NCI-H226 (cell line): ENCODE measurements at places on chromosomes 11 and 22.

DNA sequence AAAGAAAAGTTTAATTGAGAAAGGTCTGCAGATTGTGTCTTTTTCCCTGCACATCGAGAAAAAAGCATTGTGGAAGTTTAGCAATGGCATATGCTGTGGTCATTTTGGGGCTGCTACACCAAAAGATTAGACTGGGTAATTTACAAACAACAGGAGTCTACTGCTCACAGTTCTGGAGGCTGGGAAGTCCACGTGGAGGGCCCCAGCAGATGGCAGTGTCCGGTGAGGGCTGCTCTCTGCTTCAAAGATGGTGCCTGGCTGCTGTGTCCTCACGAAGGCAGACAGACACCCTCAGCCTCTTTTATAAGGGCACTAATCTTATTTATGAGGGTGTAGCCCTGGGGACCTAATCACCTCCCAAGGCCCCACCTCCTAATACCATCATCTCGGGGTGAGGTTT, 21.1 kb downstream of the PHF21B start:
- no peak for DNase-seq

GRCh38 chr11:26914968-26915367, 78.9 kb upstream of the FIBIN start:
- no peak for DNase-seq

GRCh38 chr11:18588297-18589252, at the start of gene UEVLD:
Gene UEVLD (minus strand): TSS chr11:18588734. CDS start chr11:18588654, 80 bp downstream.
- DNase-seq: peak; percentile 88

- no peak for DNase-seq
Measured at GRCh38 chr11:75050516-75050915, 46.2 kb downstream of the OR2AT4 start.

- DNase-seq: no peak
Measured at GRCh38 chr11:61883947-61884346, 7.4 kb downstream of the FADS3 start.

DNA sequence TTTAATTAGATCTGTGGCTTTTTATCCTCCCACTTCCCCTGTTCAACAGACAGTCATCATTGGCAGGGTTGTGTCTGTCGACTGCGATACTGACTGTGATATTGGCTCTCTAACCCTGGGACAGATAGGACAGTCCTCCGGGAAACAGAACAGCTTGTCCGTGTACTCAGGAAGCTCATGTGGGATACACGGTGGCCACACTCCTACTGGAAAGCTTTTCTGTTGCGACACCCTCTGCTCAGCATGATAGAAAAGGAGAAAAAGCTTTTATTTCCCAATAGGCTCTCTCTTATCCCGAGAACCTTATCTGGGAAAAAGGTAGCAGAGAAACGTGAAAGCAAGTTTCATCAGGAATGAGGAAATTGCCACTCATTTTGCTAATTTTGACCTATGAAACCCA, 60.4 kb upstream of the HSPA8 start:
- DNase-seq: peak; percentile 69

- DNase-seq: no peak
Measured at GRCh38 chr22:24028533-24028932, 17.4 kb downstream of the CABIN1 start.

DNA sequence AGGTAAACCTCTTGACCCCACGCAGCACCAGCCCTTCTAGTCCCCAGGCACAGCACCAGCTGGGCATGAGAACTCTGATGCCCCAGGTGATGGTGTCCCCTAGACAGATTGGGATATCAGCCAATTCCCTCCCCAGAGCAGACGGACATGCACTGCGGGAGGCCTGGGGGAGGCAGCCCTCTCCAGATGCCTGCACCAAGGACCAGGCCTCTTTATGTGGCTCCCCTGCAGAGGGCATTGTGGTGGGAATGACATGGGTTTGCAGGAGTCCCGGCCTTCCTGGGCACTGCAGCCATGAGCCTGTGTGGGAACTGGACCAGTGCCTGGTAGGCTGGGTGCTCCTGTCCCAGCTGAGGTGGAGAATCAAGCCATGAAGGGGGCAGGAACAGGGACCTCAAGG, 25.9 kb downstream of the PPM1F start:
- DNase-seq: no peak

- no peak for DNase-seq
Measured at GRCh38 chr11:125256541-125257189, 92.1 kb downstream of the PKNOX2 start.

GRCh38 chr22:30485362-30485988, 13.7 kb upstream of the SEC14L3 start:
- no peak for DNase-seq

- no peak for DNase-seq
Measured at GRCh38 chr11:4048340-4048739, 46.3 kb upstream of the RRM1 start.

DNA sequence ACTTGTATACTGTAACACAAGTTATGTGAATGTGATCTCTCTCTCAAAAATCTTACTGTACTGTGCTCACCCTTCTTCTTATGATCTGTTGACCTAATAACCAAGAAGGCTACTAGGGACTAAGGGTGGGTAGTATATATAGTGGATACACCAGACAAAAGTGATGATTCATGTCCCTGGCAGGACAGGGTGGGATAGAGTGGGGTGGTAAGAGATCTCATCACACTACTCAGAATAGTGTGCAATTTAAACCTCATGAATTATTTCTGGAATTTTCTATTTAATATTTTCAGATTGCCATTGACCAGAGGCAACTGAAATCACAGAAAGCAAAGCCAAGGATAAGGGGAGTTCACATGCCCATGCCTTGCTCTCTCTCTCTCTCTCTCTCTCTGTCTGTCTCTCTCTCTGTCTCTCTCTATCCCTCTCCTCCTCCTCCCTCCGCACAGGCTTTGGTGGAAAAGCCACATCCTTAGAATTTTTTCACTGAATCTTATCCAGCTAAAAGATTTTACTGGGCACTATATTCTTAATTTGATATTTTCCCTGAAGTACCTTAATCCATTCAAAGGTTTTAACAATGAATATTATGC, 12.0 kb upstream of the STK33 start:
- no peak for DNase-seq

GRCh38 chr22:44428941-44429830, 68.8 kb downstream of the RTL6 start:
- DNase-seq: no peak

- no peak for DNase-seq
Measured at GRCh38 chr11:8330404-8330803, 66.7 kb upstream of the LMO1 start.

DNA sequence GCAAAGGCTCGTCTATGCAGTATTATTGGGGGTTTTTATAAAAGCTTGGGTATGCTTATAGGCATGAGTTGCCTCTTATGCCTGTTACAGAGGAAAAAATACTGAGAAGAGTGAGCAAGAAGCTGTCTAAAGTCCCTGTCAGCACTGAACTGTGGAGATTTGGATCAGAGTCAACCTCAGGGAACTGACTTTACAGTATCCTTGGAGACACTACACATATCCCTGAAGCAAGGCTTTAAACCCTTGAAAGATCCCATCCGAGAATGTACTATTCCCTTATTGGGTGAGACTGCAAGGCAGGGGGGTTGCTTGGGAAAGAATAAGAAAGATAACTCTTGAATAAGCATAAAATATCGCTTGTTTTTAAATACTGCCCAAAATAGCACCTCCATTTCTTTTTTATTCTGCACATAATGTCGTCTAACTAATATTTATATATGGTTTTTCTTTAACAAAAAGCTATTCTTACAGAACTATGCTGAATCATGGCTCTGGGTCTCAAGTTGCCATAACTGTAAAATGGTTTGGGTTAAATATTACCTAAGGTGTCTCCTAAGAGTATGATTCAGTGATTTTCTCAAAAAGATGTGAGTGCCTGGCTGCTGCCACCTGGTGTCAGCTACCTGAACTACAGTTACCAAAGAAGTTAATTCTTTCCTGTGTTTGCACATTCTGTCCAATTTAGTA, 1062.8 kb downstream of the DLG2 start:
- peak; percentile 6 for DNase-seq

DNA sequence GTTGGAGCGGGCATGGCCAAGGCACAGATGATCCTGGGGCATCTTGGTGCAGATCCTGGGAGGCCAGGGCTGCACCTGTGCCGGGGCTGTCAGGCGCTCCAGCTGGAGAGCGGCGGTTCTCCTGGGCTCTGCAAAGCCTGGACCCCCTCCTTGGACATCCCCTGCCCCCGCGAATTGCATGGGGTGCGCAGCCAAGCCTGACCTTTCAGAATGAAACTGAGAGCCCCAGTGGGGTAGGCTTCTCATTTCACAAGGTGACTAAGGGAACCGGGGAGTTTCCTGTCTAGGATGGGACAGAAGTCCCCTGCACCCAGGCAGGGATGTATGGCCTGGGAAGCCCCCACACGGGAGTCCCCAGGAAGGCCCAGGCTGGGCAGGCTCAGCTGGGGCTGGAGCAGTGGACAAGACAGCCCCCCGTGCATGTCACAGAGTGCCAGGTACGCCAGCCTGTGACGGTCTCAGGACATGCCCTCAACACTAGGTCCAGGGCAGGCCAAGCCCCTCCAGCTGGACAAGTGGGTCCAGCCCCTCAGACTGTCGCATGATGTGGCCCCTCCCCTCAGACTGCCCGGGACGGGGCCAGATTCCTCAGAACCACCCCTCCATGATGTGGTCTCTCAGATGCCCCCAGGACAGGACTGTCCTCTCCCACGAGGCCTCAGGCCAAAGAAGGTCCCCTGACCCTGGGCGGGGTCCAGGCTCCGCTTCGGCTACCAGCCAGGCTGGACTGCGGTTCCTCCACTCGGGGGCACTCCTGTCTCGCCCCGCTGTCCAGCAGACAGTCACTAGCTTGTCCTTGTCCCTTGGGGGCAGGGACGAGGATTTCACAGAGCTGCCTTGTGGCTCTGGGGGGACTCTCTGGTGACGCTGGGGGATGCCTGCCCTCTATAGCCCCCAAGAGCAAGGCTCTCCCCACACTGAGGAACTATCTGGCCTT, 2.3 kb downstream of the LSP1 start:
- no peak for DNase-seq

GRCh38 chr22:26648011-26648497, 9.3 kb upstream of the MIAT start:
- no peak for DNase-seq

DNA sequence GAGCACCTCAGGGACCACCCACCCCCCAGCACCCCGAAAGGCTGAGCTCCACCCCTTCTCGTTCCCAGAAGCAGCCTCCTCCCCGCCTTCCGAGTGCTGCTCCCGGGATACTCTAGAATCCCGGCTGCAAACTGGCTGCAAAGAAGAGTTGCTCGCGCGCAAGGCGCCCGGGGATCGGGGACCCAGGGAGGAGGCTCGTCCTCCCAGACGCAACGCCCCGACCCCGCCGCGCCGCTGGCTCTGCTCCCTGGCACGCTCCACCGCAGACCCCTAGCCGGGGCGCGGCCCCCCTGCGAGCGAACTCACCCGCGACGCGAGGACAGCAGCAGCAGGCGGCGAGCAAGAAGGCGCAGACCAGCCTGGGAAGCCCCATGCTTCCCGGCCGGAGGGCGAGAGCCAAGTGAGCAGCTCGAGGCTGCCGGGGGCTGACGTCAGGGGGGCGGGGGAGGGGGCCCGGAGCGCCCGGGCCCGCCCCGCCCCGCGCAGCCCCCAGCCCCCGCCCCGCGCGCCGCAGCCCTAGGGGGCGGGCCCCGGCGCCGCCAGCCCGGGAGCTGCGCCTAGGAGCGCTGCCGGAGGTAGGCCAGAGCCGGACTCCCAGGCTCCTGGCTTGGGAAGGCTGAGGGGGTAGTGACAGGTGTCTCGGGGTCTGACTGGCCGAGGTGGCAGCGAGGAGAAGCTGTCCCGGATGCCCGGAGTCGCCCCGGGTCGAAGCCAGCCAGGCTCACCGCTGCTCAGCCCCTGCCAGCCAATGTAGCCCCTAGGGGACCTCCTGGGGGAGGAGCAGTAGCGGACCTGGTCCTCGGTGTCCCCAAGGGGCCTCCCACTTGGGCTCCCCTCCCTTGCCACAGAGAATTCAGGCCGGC, at the start of gene MCAM:
MCAM (minus strand) TSS at position 402 of the 863 bp plus-strand sequence; CDS start at position 373, 29 bp downstream.
- no peak for DNase-seq
